ENCODE measurements at places on chromosomes 1 and 21.

DNA sequence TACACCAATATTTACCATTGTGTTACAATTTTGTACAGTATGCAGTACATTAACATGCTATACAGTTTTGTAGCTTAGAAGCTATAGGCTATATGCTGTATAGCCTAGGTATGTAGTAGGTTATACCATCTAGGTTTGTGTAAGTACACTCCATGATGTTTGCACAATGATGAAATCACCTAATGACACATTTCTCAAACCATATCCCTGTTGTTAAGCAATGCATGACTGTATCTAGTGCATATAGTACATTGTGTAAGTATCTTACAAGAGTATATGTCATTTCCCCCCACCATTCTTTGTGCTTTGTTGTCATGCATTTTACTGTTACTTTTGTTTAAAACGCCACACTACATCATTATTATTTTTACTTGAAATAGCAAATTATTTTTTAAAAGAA is 65.7 kb upstream of the RNF11 start:
- DNase-seq, result no peak

- DNase-seq, result no peak
Measured at GRCh38 chr21:15029077-15029476, 35.7 kb downstream of the NRIP1 start.

DNA sequence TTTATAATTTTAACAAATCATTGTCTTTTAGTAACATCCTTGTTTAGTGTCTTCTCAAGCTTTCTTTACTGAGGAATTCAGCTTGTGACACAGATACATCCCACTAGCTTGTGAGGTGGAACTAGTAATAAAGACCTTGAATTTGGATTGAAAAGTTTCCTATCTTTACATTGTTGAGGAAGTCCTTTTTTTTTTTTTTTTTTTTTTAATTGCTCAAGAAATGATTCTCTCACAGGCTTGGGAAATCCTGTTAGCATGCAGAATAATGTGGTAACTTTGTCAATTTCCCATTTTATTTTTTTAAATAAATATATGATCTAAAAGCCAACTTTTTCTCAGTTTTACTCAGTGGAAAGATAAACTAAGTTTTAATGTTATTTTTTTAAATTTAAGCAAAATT is 15.8 kb downstream of the DENND2D start:
- no peak for DNase-seq

- no peak for DNase-seq
Measured at GRCh38 chr1:21670059-21670881, 1.1 kb upstream of the RAP1GAP start.

DNA sequence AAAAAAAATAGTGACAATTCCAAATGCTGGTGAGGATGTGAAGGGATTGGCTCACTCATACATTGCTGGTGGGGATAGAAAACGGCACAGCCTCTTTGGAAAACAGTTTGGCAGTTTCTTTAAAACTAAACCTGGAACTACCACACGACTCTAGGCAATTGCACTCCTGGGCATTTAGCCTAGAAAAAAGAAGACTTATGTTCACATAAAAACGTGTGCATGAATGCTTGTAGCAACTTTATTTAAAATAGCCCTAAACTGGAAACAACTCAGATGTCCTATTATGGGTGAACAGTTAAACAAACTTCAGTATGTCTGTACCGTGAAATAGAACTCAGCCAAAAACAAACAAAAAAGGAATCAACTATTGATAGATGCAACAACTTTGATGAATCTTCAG is 9.4 kb upstream of the TMEM9 start:
- DNase-seq, result no peak

GRCh38 chr1:108505763-108506070 is 54.2 kb upstream of the EEIG2 start:
- no peak for DNase-seq
